NCI-H1694 treated with DMSO at 0.1 percent for 48 hours (cell line): ENCODE measurements at places on chromosomes 2 and 18.

- no peak for DNase-seq
These were observed 29.0 kb downstream of the KIF5C start for GRCh38 chr2:148903979-148904378.

- DNase-seq: no peak
These were observed 339.5 kb downstream of the GULP1 start for GRCh38 chr2:188631037-188631809.

DNA sequence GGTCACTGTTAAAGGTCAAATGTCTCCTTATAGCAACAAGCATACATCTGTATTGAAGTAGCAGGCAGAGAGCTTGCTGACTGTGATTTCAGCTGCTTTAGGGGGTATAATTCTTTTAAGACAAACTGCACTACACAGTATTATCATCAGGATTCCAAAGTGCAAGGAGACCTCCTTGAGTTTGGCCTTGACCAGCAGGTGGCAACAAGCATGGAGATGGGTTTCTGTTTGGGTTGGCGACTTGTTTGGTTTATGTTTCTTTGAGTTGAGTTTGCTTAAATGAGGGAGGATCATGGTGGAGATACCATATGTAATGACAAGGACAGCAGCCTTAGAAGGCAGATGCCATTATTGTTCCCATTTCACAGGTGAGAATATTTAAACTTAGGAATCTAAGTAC is 681.0 kb upstream of the ID2 start:
- DNase-seq: no peak

DNA sequence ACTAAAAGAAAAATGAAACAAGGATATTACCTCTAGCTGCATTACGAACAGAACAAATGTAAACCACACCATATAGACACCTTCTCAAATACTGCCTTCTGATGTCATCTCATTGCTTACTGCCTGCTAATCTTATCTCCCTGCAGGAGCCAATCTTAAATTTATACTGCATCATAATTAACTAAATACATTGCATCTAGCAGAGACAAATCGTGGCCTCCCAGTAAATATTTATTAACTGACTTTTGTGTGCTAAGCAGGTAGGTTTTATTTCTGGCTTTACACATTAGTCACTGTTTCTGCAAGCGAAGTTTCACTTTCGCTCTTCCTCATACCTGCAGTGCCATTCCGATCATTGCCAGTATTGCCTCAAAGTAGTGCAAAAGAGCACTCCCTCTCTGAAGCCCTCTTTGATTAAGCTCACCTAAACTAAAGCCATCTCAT is 67.5 kb downstream of the SPATS2L start:
- DNase-seq: no peak

DNA sequence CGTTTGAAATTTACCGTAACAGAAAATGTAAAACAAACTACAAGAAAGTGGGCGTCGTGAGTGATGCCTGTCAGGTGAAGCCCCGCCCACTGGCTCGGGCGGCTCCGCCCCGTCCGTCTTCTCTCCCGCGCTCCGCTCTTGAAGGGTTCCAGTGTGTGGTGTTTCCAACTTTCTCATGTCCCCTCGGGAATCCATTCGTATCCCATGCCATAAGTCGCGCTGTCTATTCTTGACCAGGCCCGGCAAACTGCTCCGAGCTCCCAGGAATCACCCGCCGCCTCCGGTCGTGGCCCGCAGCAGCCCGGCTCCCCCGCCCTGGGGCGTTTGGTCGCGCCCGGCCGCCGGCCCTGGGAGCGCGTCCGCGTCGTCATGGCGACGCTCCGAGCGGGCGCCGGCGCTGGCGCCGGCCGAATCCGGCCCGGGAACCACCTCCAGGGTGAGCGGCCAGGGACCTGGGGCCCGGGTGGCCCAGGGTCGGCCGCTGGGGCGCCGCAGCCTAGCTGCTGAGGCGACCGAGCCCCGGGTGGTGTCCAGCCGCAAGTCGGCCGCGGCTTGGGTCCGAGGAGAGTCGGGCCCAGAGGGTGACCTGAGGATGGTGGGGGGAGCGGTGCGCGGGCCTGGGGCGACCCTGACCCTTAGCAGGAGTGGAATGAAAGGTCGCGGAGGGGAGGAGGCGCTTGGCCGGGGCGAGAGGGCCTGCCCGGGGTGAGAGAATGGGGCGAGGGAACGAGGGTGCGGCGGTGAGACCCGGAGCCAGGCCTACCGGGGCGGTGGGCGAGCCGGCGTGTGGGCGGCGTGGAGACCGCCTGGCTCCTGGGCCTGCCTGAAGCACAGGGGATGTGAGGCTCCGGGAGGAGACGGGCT is at the start of gene CFAP221:
Gene CFAP221, plus strand, starts transcription at position 375 of the 864 bp plus-strand sequence. CDS start 1,683 bp downstream, outside the sequence.
- peak; percentile 23 for DNase-seq

GRCh38 chr2:237434866-237435311 is 20.9 kb upstream of the COL6A3 start:
- DNase-seq: no peak

DNA sequence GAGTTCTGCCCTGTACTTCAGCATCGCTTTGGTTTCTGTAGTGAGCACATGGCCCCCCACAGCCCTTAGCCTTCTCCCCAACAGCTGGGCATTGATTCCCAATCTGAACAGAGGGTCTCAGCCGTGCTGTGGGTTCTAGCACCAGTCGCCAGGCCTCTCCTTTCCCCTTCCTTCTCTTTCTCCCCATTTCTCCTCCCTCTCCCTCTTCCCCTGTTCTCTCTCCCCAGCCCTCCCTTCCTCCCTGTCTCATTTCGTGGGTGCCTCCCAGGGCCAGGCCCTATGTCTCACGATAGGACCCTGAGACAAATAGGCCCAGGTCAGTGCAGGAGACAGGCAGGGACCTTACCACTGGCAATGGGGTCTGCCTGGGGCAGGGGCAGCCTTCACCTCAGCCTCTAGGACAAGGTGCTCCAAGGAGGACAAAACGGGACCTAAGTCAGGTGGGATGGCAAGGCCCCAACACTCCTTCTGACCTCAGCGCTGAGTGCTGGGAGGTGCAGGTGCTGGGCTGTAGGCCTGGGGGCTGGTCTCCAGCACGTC is 143.4 kb upstream of the GPC1 start:
- DNase-seq: no peak

DNA sequence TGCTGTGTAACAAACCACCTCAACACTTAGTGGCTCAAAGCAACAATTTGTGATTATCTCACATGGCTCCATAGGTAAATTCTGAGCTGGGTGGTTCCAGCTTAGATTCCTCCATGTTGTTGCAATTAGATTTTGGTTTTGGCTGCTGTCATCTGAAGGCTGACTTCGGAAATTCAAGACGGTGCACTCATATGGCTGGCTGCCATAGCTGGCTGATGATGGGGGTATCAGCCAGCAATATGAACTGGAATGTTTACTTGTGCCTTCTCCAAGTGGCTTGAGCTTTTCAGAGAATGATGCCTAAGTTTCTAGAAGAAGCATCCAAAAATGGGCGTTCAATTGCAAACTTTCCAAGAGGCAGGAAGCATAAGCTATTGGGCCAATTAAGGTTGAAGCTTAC is 213.1 kb downstream of the GCA start:
- no peak for DNase-seq

DNA sequence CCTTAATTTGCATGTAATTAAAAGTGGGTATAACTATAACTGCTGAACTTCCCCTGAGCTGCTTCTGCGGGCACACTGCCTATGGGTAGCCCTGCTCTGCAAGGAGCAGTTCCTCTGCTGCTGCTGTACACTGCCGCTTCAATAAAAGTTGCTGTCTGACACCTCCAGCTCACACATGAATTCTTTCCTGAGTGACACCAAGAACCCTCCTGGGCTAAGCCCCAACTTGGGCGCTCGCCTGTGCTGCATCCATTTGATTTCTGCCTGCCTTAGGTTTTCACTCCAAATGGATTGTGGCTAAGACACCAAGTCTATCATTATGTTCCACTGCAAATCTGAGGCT is 215.7 kb downstream of the ANAPC1 start:
- no peak for DNase-seq

GRCh38 chr18:49094136-49094535 is 143.4 kb upstream of the SMAD7 start:
- no peak for DNase-seq

DNA sequence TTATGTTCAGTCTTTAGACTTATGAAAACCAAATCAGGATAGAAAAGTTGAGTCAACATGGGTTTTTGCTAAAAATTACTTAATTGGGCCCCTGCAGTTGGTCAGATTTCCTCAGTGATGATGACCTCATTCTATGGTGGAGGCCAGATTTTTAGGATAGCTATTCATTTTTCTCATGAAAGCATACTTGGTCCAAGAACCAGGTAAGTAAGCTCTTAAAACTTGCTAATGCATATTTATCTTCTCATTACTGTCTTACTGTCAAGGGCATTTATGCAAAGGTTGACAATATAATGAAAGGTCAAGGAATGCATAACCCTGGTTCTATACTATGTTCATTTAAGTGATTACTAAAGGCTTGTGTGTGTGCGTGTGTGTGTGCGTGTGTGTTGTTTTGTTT is 650.6 kb downstream of the SATB2 start:
- no peak for DNase-seq

DNA sequence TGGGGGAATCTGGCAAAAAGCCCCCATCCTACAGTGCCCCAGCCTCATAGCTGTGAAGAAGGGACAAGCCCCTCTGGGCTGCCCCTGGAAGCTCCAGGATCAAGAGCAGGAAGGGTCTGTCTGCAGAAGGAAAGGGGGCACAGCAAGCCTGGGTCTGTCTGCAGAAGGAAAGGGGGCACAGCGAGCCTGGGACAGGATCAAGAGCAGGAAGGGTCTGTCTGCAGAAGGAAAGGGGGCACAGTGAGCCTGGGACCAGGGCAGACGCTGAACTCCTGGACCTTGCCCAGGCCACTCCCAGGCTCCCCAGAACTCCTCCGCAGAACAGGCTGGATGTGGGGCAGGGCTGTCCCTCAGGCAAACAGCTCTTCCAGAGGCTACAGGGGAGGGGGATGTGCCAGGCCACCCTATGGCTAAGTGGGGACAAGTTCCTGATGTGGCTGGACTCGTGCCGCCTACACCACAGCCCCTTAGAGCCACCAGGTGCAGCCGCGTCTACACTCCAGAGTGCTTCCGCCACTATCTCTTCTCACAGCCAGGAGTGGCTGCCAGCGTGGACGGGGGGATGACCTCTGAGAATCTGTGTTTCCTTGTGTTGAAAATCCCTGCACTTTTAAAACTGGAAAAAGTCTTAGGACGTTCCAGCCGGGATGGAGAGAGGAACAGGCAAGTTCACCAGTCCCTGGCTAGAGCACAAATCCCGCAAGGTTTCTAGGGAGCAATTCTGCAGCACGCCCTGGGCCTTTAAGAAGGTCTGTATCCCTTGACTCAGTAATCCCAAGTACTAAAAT is 20.8 kb downstream of the KIF1A start:
- no peak for DNase-seq

GRCh38 chr2:119826370-119826961 is 66.7 kb downstream of the PTPN4 start:
- no peak for DNase-seq

DNA sequence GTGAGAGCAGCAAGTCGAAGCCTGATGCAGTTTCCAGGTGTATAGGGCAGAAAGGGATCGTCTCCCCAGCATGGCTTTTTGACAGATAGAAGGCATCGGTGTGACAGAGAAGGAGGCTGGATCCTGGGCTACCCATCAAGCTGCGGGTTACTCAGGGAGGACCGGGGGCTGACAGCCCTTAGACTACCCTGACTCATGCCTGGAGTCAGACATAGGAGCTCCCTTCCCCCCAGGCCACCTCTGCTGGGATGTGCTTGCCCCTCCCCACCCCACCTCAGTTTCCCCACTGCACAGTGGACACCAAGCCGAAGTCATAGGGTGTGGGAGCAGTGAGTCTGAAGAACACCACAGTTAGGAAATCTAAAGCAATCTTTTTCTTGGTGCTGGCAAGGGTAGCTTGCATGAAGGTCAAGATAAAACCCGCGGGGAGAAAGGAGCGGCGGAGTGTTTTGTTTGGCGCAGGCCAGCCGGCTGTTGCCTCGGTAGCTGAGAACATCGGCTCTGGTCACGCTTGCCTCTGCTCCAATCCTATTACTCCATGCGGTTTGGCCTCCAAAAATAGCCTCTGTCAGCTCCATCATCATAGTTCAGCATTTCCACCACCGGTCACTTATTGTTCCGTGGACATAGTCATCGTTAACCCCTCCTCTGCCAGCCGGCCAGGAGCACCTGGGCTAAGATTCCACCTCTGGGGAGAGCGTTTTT is 169.2 kb upstream of the GLI2 start:
- DNase-seq: no peak

GRCh38 chr2:6010163-6010562 is 318.0 kb downstream of the SOX11 start:
- DNase-seq: no peak

DNA sequence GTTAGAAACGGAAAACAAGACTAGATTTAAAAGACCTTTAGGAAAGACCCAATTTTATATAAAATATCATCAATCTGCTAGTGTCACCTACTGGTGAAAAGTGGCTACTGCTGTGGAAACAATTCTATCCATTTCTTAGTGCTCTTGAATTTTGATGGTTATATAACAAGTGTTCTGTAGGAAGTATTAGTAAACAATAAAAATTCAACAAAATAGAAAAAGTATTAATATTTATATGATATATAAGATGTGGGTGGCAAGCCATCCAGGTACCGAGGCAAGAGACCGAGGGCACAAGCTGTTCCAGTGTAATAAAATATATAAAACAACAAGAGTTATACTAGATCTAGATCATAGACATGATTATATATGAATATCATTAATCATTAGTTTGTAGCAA is 6.2 kb upstream of the TMEM87B start:
- DNase-seq: peak; percentile 81

GRCh38 chr2:82675186-82675585 is 1783.9 kb downstream of the SUCLG1 start:
- DNase-seq: no peak

- DNase-seq: no peak
These were observed 119.8 kb downstream of the PLB1 start for GRCh38 chr2:28615706-28616105.

- DNase-seq: no peak
These were observed 297.8 kb upstream of the SESTD1 start for GRCh38 chr2:179562330-179562885.

GRCh38 chr2:44053052-44053451 is 57.3 kb upstream of the LRPPRC start:
- no peak for DNase-seq

DNA sequence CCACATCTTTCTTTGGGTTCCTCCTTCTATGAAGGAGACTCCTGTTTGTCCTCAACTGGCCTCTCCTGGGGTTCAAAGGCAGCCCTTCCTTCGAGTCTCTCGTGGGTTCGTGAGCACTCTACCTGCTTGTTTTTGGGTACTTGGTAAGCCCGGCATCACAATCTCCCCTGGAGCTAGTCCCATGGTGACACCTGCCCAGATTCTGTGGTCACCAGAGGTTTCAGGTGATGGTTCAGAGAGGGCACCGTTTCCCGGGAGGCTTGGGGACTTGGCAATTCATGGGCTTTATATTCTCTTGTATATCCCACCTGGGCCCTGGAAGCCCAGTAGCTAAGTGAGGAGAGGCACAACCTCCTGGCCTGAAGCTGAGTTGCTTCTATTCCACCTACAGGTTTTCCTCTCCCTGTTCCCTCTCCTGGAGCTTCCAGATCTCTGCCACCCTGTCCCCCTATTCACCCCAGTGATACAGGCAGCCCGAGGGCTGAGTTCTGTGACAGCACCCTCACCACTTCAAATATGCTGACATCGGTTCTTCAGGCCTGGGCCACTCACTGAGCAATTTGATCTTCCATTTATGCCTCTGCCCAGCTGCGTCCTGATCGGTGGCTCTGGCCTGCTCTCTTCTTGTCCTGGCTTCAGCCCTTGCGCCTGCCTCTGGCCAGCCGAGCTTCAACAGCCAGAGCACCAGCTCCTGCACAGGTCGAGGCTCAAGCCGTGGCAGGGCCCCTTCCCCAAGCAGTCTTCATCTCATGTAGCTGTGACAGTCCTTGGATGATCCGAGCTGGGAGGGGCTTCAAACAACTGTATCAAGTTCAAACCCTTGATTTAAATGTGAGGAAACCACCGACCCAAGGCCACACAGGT is 91.5 kb downstream of the MSH2 start:
- no peak for DNase-seq
